ENCODE measurements at places on chromosomes 11 and 22.

DNA sequence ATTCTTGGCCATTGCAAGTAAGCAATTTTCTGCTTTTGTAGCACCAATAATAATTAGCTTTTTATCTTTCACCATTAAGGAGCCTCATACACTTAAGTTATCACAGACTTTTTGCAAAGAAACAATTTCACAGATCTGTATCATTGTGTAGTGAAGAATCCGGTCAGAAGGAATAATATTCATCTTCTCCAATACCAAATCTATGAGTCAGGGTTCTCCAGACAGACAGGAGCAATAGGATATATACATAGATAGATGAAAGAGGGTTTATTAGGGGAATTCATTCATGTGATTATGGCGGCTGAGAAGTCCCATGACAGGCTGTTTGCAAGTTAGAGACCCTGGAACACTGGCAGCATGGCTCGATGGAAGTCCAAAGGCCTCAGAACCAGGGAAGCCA is 82.9 kb upstream of the UBASH3B start:
- no peak for DNase-seq

DNA sequence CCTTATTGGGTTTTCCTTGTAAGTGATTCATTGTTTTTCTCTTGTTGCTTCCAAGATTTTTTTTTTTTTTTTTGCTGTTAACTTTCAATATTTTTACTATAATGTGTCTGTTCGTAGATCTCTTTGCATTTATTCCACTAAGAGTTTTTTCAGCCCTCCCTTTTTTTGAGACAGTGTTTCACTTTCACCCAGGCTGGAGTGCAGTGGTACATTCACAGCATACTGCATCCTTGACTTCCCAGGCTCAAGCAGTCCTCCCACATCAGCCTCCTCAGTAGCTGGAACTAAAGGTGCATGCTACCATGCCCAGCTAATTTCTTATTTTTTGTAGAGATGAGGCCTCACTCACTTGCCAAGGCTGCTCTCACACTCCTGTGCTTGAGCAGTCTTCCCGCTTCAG is 1282.0 kb upstream of the CNTN5 start:
- no peak for DNase-seq

DNA sequence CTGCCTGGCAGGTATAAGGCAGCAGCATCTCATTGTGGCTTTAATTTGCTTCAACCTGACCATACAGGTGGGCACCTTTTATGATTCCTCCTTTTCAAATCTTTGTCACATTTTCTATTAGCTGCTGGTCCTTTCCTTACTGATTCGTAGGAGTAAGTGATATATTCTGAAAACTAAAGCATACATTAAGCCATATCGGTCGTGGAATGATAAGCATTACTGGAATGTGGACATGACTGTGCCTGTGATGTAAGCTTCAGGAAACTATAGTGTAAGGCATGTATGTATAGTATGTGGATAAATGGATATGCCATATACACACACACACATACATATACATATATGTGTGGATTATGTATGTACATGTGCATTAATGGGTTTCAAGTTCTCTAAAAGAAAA is 20.8 kb downstream of the YPEL1 start:
- DNase-seq: no peak

GRCh38 chr22:22167791-22168189 is 76.8 kb upstream of the VPREB1 start:
- DNase-seq: no peak

- no peak for DNase-seq
These were observed 1.5 kb downstream of the MIEF1 start for GRCh38 chr22:39503630-39504029.

DNA sequence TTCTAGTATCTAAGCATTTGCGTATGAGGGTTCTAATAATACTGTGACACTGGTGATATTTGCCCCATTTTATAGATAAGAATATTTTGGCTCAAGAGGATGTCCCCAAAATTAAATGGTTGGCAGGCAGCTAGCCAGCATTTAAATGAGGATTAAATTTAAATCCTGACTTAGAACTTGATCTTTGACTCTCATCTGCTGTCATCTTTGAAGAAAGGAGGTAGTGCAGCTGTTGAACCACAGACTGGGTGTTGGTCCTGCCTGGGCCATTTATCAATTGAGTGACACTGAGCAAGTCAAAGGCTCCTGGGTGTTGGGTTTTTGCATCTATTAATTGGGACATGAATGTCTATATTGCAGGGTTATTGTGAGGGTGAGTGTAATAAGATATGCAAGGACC is 112.3 kb downstream of the INSC start:
- no peak for DNase-seq

- DNase-seq: no peak
These were observed 725 bp downstream of the KDM2A start for GRCh38 chr11:67119585-67120391.

DNA sequence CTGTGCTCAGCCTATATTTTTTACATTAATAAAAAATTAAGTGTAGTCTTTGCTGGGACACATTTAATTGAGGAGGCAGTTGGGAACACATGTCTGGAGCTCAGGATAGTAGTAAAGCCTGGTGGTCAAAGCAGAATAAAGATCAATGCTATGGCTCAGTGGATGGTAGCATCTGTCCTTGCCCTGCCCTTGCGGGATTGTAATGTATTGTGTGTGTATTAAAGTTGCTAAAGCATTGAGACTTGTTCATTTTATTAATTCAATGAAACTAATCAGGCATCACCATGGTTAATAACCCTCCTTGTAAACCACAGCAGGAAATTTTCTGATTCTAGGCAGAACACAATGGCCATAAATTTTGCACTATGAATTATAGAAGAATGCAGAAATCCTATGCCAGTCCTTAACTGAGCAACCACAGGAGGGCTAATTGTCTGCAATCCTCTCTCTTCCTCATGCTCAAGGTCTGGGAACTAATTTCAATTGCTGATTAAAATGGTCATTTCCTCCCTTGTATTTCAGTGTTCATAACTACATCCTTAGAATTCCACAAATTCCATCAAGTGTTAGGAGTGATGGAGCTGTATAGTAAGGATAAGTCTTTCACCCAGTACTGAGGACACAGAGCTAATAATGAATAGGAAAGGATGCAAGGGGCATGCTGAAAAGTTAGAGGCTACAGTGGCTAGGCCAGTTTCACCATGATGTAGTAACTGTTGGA is 403.2 kb upstream of the DDI1 start:
- DNase-seq: no peak

GRCh38 chr11:12393691-12394090 is 16.3 kb downstream of the PARVA start:
- no peak for DNase-seq

GRCh38 chr11:1116104-1116503 is 41.4 kb downstream of the MUC2 start:
- no peak for DNase-seq

- DNase-seq: no peak
These were observed 11.8 kb downstream of the C11orf96 start for GRCh38 chr11:43954241-43954640.

- no peak for DNase-seq
These were observed 73.9 kb downstream of the LRRC32 start for GRCh38 chr11:76596652-76597051.

DNA sequence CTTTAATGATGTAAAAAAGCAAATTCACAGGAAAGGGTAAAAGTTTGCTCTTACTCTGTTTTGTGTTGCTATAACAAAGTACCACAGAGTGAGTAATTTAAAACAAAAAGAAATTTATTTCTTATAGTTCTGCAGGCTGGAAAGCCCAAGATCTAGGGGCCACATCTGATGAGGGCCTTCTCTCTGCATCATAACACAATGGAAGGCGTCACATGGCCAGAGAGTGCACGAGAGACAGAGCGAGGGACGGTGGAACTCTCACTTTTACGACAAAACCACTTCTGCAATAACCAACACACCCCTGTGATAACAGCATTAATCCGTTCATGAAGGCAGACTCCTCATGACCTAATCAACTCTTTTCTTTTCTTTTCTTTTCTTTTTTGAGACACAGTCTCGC is 31.1 kb downstream of the CD6 start:
- no peak for DNase-seq

- DNase-seq: no peak
These were observed 148.2 kb downstream of the PARVA start for GRCh38 chr11:12525466-12526055.

- DNase-seq: no peak
These were observed 59.7 kb upstream of the RAG2 start for GRCh38 chr11:36657610-36658267.

DNA sequence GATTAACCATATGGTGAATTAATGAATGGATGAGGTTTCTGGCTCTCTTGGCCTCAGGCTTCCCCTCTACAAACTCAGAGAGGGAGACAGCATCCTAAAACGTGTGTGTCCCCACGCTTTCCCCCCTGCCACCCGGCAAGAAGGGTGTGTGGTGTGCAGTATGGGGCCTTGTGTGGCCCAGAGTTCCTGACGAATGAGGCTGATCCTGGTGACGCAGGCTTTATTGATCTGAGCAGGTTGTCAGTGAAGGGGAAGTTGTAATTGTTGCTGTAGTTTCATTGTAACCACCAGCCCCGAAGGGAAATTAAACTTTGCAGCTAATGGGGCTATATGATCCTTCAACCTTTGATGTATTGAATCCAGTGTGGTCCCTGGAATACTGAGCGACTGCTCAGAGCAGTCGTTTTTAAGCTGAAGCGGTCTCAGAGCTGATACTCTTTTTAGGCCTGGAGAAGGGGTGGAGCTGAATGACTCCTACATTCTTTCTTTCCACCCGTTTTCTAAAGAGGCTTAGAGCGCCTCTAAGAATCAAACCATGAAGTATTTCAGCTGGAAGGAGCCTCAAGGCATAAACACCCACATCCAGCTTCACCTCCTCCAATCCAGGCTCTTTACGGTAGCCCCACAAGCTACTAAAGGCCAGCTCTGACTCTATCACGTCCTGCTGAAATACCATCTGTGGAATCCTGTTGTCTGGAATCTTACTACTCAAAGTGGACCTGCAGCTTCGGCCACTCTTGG is 284.7 kb downstream of the MIAT start:
- DNase-seq: no peak

GRCh38 chr22:32629573-32629957 is 155.0 kb downstream of the FBXO7 start:
- no peak for DNase-seq

GRCh38 chr11:69509846-69510390 is 28.5 kb downstream of the LINC01488 start:
- no peak for DNase-seq

DNA sequence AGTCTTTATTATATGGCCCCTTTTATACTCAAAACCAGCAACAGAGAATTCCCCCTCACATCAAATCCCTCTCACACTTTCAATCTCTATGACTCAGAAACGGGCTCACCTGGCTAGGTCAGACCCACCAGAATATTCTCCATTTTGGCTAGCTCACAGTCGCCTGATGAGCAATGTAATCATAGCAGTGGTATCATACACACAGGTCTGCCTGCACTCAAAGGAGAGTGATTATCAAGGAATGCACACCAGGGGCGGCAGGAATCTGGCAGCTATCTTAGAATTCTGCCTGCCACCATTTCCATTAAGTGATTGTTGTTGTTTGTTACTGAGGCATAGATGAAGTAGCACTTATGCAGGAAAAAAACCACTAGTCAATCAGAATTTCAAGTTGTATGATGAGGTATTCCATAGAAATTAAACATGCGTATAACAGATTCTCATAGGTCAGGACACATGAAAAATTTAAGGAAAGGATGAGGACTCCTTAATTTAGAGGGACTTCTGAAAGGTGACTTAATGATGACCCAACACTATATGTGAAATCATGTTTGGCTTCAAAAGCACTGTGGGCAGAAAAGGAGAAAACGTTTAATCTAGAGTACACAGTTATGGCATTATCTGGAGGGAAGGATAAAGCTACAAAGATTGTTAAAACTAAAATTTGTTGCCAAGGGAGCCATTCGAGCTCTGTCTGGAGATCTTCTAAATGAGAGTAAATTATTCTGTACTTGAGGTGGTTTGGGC is 185.8 kb upstream of the DDI1 start:
- no peak for DNase-seq

DNA sequence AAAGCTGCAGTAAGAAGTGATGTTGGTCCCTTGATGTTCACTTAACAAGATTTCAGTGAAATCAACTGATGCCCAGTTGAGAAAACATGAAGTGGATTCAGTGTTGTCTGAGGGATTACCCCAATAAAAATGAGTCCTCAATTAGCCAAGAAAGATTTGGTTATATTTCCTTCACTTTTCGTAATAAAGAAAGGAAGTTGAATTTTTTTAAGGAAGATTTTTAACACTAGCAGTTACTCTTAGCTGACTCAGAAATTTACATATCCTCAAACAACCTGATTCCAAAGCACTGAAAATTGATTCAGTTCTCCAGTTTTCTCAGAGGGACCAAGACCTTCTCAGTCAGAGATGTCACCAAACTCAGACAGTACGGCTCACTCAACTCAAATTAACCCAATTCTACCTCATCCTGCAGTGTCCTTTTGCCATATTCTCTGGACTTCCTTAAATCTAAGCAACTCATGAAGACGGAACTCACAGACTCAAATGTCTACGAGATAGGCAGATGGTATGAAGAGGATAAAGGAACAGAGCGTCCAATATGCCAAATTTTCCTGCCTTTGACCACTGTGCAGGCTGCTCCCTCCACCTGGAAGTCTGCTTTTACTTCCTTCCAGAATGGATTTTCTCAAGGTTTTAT is 22.8 kb downstream of the SLC5A4 start:
- DNase-seq: no peak

DNA sequence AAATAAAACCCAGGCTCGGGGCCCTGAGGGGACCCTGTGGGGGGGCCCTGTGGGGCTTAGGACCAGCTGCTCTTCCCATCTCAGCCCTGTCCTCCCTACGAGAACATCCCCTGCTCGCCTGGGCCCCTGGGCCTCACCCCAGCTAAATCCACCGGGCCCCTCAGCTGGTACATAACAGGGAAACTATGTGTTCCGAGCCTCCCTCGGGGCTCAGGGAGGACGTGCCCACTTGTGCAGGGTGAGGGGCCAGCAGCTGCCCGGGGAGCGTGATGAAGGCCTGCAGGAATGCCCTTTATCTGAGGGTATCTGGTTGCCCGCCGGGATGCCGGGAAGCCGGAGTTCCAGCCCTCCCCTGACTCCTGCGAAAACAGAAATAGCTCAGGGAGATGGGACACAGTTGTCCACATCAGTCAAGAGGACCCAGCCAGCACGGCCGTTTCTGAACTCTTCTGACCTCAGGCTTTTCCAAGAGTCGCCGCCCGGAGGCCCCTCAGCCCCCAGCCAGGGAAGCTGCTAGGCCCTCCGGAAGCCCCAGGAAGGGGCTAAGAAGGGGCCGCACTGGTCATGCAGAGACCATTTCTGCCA is 20.6 kb downstream of the MRPL23 start:
- DNase-seq: no peak

DNA sequence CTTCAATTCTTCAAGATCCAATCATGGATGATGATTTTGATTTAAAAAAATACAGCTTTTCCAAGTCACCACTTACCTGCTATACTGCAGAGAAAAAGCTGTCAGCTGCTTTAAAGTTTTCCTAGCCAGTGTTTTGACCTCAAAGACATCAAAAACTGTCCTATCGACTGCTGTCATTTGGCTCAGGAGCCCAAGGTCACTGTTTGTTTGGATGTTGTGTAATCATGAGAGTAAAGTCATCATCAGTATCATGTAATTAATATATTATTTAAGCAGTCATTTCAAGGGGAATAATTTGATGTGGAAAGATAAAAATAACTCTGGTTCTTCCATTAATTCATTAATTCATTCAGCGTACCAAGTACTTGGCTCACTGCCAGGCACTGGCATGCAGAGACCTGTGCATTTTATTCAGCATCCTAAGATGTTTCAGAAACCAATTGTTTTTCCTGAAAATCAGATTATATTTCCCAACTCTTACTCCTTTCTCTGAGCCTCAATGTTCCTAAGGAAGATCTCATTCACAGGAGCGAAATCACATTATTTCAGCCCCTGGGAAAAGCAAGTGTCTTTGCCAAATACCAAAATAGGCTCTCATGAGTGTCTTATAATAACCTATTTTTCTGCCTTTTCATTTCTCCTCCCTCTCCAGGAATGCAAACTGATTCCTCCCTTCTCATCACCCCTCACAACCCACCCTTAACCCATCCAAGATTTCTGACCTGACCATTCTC is 59.9 kb downstream of the SLC1A2 start:
- DNase-seq: no peak

Data from T1000 (cell line).